Activated naive CD8-positive, alpha-beta T cell treated with anti-CD3 and anti-CD28 coated beads, Interleukin-2, amount 10 ng/mL, durations not matched to agents 7 days and 5 days (primary cell): ENCODE measurements at places on chromosomes 12 and 14.
A peak's percentile ranks its signal among the peaks of the same experiment; 100 is the strongest.

DNA sequence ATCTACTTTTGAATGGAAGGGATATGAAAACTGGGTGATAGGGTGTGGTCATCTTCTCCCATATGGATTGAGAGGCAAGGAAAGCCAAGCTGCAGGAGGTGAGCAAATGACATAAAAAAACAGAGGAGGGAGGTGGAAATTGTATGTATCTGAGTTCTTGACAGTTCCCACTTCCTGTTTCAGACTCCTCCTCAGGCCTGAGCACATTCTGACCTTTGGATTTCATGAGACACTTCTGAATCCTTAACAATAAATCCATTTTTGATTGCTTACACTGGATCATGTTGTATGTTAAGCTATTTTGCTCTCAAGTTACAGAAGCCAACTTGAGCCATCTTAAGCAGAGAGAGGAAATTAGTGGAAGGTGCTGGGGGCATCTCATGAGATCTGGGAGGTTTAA is 11.6 kb upstream of the SRSF5 start:
- no peaks in the 10 kb centered on the region for H3K36me3 ChIP-seq
- H3K4me1 ChIP-seq, result peaks cover 7% of the 10 kb centered on the region
- no peak overlapping the region for H3K4me3 ChIP-seq
- DNase-seq, result no peak
- H3K27ac ChIP-seq, result peak overlapping the region; percentile 85
- H3K27me3 ChIP-seq, result no peaks in the 10 kb centered on the region

- peaks cover 6% of the 10 kb centered on the region for H3K27me3 ChIP-seq
- peaks cover 7% of the 10 kb centered on the region for H3K4me1 ChIP-seq
- H3K36me3 ChIP-seq, result no peaks in the 10 kb centered on the region
- no peak overlapping the region for H3K27ac ChIP-seq
- DNase-seq, result no peak
- no peak overlapping the region for H3K4me3 ChIP-seq
These were observed 242.3 kb upstream of the GRIP1 start for GRCh38 chr12:66921151-66921550.

DNA sequence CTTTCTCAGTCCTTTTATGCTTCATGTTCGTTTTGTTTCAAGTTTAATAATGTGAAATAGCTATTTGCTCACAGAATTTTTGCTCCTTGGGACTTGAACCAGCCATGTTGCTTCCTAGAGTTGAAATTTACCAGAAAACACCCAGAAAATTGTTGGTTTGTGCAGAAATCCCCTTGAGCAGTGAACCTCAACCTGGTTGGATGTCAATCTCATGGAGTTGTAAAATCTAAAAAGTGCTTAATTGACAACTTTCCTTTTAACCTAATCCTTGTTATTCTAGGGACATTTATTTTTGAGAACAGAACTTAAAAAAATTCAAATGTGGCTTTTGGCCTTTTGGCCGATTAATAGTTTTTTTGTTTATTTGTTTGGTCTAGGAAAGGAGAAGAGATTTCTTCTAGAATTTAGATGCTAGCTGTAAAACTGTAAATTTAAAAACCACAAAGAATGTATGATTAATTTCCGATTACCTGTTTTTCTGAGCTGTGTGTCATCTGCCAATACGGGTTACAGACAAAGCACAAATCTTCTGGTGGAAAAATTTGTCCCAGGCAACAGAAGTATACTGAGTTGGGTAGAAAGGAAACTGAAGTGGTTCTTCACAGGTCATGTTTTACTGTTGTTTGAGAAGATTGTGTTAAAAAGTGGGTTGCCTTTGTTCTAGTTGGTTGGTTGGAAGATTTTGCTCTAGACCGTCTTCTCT is 154.4 kb downstream of the FUT8 start:
- no peaks in the 10 kb centered on the region for H3K27me3 ChIP-seq
- no peak overlapping the region for H3K27ac ChIP-seq
- H3K4me1 ChIP-seq, result peaks cover 14% of the 10 kb centered on the region
- H3K4me3 ChIP-seq, result no peak overlapping the region

- H3K27me3 ChIP-seq, result no peaks in the 10 kb centered on the region
- H3K27ac ChIP-seq, result no peak overlapping the region
- no peaks in the 10 kb centered on the region for H3K4me1 ChIP-seq
- no peak for DNase-seq
These were observed 574.6 kb downstream of the AACS start for GRCh38 chr12:125639826-125640225.

DNA sequence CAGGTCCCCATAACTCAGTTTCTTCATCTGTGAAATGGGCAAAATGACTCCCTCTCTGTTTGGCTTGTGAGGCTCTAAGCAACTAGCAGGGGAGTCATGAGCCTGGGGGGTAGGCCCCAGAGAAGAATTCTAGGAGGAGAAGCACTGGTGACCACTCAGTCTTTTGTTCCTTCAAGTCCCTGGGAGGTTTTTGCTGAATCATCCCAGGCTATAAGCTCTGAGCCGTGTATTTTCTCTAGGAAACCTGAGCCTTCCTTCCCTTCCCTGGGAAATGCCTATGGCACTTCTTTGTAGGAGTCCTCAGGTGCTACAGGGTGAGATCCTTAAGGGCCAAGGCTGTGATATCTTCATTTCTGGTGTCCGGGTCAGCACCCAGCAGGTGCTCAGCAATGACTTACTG is 4.5 kb downstream of the RPH3A start:
- no peak overlapping the region for H3K4me3 ChIP-seq
- no peak overlapping the region for H3K27ac ChIP-seq
- no peaks in the 10 kb centered on the region for H3K36me3 ChIP-seq
- H3K4me1 ChIP-seq, result no peaks in the 10 kb centered on the region

DNA sequence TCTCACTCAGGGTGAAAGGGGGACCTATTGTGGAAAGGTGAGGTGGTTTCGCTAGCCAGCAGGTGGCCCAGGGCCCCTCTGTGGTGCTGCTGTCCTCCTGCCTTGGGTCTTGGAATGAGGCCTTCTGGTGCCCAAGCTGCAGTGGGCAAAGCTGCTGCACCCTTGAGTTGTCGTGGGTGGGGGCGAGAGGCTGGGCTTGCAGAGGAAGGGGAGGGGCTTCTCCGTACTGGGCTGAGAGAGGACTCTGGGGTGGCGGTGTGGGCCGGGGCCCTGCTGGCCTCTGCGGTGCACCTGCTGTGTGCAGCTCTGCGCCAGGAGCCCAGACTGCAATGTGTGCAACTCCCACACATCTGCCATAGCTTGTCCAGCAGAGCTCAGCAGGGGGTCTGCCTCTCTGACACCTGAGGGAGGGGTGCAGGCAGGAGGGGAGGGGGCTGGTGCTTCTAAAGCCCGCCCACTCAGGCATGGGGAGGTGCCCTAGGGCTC is 145.8 kb downstream of the KIF26A start:
- no peaks in the 10 kb centered on the region for H3K36me3 ChIP-seq
- H3K27me3 ChIP-seq, result no peaks in the 10 kb centered on the region
- H3K4me1 ChIP-seq, result no peaks in the 10 kb centered on the region
- H3K4me3 ChIP-seq, result no peak overlapping the region
- DNase-seq, result no peak

DNA sequence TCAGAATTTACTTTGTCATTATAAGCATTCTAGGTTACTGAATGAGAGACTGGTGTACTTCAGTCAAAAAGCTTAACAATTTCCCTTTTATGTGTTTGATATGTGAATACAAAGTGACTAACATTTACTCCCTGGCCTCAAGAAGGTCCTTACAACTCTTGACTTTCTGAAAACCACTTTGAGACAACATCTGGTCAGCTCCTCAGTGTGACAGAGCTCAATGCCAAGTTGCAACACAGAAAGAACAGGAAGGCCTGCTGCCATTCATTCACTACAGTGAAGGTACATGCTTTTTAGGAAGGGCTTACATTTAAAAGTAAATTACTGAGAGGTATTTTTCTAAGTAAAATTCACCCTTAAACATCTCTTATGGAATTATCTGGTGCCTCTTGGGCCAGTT is 2.3 kb upstream of the NAA30 start:
- no peak overlapping the region for H3K27ac ChIP-seq
- peaks cover 23% of the 10 kb centered on the region for H3K4me1 ChIP-seq
- H3K27me3 ChIP-seq, result peaks cover 8% of the 10 kb centered on the region
- H3K36me3 ChIP-seq, result peaks cover 3% of the 10 kb centered on the region
- H3K4me3 ChIP-seq, result no peak overlapping the region

DNA sequence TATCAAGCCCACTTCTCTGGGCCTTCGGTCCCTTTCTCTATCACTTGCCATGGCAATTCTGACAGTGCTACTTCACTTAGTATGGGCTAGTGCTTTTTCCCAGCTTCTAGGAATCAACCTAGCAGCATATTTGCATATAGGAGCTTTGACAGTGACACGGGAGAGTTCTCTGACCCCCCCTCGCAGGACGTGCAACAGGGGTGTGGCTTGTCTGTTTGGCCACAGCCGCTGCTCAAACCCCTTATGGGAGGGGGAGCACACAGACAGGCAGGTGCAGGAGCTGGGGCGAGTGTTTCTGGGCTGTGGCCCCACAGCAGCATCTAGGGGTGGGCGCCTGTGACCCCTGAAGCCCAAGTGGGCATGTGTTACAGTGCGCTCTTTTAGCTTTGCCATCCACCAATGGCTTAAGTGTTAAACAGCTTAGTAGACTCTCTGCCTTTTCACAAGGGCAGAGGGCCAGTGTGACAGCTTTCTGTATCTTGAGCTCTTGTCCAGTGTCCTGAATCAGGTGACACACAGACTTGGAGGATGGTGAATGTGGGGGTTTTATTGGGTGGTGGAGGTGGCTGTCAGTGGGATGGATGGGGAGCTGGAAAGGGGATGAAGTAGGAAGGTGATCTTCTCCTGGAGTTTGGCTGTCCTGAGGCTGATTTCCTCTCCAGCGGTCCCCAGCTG is 229.3 kb downstream of the PCNX1 start:
- H3K4me3 ChIP-seq, result no peak overlapping the region
- H3K36me3 ChIP-seq, result peaks cover 1% of the 10 kb centered on the region
- peaks cover 11% of the 10 kb centered on the region for H3K4me1 ChIP-seq
- no peak for DNase-seq
- H3K27ac ChIP-seq, result no peak overlapping the region
- peaks cover 3% of the 10 kb centered on the region for H3K27me3 ChIP-seq

- peaks cover 2% of the 10 kb centered on the region for H3K4me1 ChIP-seq
- H3K36me3 ChIP-seq, result no peaks in the 10 kb centered on the region
- DNase-seq, result no peak
- H3K27me3 ChIP-seq, result peaks cover 30% of the 10 kb centered on the region
- no peak overlapping the region for H3K4me3 ChIP-seq
These were observed 43.5 kb downstream of the B4GALNT3 start for GRCh38 chr12:503111-503761.

GRCh38 chr12:113326775-113327395 is 8.0 kb downstream of the SLC8B1 start:
- no peak overlapping the region for H3K27ac ChIP-seq
- peaks cover 6% of the 10 kb centered on the region for H3K4me1 ChIP-seq
- H3K4me3 ChIP-seq, result no peak overlapping the region
- H3K36me3 ChIP-seq, result peaks cover 42% of the 10 kb centered on the region

DNA sequence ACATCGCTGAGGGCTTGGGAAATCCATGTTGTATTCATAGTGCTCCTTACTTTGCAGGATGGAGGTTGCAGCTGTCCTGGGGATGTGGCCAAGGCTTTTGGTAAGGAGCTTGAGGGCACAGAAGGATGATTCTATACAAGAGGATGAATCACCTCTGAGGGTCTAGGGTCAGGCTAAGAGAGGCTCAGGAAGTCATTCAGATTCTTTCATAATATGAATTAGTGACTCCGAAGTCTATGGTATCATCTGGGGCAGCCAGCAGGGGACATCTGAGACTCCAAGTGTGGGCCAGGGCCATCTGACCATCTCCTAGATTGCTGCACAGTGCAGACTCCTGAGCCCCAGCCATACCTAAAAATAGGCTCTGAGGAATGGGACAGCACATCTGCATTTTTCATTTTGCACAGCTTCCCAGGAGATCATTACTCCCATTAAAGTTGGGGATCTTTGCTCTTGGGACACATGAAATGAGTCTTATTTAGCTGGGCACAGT is 4.8 kb downstream of the GMPR2 start:
- no peak overlapping the region for H3K27ac ChIP-seq
- no peaks in the 10 kb centered on the region for H3K27me3 ChIP-seq
- no peak for DNase-seq
- no peak overlapping the region for H3K4me3 ChIP-seq

DNA sequence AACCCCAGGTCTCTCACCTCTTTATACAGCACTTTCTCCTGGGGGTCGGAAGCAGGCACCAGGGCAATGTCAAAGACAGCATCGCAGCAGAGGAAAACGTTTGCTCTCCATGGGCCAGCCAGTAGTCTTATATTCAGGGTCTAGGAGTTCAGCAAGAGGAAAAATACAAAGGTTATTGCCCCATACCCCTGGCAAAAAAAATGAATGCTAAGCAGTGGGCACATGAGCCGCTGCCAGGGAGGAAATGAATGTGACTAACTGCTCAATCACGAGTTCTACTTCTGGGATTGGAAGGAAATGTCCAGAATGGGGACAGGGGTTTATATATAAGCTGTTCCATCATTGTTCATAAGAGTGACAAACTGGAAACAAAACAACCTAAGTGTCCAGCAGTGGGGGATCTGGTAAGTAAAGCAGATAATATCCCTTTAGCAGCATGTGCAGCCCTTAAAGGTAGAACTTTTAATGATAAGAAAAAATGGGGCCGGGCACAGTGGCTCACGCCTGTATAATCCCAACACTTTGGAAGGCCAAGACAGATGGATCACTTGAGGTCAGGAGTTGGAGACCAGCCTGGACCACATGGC is 53.8 kb downstream of the PHETA1 start:
- H3K27me3 ChIP-seq, result peaks cover 5% of the 10 kb centered on the region
- no peak for DNase-seq
- H3K36me3 ChIP-seq, result no peaks in the 10 kb centered on the region
- H3K27ac ChIP-seq, result no peak overlapping the region
- H3K4me3 ChIP-seq, result no peak overlapping the region
- H3K4me1 ChIP-seq, result peaks cover 4% of the 10 kb centered on the region

- H3K27ac ChIP-seq, result no peak overlapping the region
- H3K27me3 ChIP-seq, result no peaks in the 10 kb centered on the region
- peaks cover 10% of the 10 kb centered on the region for H3K4me1 ChIP-seq
- no peak for DNase-seq
These were observed 26.8 kb downstream of the BCAT1 start for GRCh38 chr12:24922090-24922489.
